Stimulated activated CD4-positive, alpha-beta T cell treated with anti-CD3 and anti-CD28 coated beads, Interleukin-12 subunit alpha, Interleukin-12 subunit beta, amount 100 ng/mL, for 4 hours (primary cell): ENCODE measurements at places on chromosomes 5 and 9.

- no peak for DNase-seq
Observed at GRCh38 chr5:136808756-136809155, 443.4 kb upstream of the TRPC7 start.

DNA sequence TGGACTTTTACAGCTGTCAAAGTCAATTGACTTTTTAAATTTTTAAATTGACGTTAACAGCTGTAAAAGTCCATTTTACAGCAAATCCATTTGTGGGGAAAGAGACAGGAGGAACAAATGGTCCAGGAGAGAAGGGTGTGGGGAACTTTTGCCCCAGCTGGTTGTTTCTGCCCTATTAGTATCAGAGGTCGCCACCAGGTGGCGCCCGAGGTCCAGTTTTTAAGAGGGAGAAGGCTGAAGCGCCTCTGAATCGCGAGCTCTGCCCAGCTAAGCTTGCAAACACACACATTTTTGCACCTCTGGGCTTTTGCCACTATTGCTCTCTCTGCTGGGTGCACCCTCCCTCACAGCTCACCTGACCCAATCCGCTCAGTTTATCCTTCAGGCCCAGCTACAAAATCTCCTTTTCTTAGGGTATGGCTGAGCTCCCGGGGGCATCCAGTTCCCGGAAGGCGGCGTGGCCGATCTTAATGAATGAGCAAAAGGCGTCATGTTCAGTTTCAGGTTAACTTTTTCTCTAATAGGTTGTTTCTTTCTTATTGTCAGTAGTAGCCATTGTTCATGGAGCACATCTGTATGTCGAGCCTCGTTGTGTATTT, 6.3 kb upstream of the TTLL11 start:
- DNase-seq: peak; percentile 79

DNA sequence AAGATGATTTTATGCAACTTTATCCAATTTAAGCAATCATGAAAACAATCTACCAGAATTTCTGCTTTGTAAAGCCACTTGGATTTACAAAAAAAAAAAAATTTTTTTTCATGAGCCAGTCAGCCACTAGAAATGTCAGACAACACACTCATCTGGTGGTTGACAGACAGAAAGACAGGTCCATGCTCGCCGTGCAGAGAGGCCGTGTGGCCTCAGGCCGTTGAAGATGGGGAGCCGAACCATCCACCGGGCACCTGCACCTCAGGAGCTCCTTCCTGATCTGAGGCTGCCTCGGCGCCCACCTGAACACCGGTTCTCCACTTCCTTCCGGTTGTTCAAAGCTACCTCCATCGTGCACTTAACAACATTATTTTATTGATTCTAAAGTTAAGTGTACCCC, 138.0 kb upstream of the IRX4 start:
- no peak for DNase-seq

DNA sequence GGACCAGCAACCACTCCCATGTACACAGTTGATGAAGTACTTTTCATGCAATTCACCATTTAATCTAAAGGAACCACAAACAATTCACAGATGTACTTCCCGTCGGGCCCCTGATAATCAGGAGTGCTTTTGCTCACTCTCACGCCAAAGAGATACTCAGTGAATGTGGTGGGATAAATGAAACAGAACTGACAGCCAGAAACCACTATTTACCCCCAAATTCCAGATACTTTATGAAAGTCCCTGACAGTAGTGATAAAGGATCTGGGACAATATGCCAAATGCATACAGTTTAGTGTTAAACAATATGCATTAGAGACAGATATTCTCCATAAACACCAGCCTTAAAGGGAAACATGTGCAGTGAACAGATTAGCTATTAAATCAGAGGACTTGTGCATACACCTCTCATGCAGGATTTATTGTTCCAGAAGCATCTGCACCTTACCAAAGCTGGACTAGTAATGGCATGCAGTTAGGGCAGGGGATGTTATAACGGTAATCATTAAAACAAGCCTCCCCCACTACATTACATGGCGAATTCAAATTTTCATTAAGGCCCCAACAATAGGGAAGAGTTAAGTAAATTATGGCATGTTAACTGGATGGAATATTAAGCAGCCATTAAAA, 74.0 kb upstream of the SLC25A51 start:
- DNase-seq: no peak

DNA sequence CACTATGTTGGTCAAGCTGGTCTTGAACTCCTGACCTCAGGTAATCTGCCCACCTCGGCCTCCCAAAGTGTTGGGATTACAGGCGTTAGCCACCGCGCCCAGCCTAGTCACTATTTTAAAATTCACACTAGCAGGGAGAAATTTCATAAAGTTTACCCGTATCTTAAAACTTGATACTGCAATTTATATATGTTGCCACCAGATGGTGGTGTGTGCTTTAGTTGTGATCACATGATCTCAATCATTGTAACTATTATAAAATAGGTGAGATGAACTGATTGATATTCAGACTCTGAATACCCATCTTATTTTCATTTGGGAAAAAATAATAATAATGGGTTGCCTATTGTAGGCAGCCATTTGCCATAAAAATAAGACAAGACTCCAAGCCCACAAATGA, 1330.4 kb upstream of the WWC1 start:
- no peak for DNase-seq

DNA sequence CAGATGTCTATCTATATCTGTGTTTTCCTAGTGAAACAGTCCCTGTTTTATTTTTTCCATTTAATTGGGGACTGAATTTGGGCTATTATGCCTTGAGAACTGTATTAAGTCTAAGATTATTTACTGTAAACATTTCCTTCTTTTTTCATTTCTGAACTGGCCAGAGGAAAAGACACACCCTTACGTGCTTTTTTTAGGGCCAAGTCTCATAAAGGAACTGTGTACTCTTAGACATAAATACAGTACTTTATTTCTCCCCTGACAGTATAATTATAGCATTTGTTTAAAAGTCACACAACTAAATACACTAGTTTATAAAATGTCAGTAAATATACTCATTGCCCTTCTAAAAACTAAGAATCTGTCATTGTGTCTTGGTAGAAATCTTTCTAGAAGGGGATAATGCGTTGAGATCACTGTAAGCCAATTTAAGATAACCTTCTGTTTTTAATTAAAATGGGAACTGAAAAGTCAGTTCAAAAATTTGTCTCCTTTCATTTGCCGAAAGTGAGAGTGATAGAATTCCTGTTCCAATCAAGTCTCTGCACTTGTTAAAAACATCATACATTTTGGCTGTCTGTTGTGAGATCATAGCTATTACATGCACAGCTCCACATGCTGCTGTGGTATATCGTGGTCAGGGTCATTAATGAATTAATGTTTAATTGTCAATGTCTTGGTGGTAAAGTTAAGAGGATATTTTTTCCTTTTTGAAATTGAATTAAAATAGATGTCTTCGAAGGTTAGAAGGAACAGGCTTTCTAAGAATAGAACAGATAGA, 132.1 kb downstream of the FOCAD start:
- no peak for DNase-seq

- no peak for DNase-seq
Observed at GRCh38 chr5:171481571-171482433, 62.4 kb downstream of the FGF18 start.

GRCh38 chr5:107937651-107938355, 267.1 kb upstream of the EFNA5 start:
- no peak for DNase-seq

GRCh38 chr5:97041239-97041638, 101.2 kb downstream of the LIX1 start:
- no peak for DNase-seq

DNA sequence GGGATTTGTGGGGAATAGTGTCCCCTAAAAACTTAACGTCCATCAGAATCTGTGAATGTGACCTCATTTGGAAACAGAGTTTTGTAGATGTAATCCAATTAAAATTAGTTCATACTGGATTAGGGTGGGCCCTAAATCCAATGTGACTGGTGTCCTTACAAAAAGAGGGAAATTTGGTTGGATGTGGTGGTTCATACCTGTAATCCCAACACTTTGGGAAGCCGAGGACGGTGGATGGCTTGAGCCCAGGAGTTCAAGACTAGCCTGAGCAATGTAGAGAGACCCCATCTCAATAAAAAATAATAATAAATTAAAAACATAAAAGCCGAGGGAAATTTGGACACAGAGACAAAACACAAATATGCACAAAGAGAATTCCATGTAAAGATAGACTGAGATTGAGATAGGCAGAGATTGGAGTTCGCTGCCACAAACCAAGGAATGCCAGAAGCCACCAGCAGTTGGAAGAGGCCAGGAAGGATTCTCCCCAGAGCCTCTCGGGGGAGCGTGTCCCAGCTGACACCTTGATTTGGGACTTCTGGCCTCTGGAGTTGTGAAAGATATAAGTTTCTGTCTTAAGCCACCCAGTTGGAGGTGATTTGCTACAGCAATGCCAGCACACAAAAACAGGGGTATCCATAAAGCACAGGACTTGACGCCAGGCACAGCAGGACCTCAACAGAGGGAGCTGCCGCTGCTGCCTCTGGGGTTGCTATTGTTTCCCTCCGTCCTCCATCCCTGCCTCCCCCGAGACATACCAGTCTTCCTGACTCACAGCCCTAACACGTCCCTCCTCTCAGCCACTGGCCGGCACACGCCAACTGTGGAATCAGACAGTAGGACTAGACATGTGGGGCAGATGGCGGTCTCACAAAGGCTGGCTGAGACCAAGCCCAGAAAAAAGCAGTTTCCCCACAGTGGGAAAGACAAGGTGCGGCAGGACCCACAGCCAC, 73.8 kb upstream of the IL17B start:
- no peak for DNase-seq

DNA sequence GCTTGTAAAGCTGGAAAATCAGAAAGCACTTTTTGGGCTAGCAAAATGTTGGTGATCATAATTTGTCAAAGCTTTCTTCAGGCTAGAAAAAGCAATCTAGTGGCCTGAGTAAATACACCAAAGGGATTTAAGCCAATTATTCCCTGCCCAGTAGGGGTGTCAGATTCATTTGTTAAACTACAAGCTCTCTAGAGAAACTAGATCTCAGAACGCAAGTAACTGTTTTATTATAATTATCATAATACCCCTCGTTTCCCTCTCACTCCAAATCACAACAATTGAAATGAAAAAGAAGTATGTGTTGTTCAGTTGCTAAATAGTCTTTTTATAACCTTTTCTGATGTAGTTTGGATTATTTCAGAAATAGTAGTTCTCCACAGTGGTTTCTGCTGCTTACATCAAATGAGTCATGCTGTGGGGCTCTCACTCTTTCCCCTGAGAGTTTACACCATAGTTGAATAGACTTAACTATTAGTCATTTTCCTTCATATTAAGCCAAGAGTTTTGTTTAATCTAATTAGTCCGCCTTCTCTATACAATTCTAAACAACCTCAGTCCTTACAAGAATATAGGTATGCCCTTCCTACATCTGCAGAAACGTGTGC, 918.6 kb upstream of the DMAC1 start:
- DNase-seq: no peak

DNA sequence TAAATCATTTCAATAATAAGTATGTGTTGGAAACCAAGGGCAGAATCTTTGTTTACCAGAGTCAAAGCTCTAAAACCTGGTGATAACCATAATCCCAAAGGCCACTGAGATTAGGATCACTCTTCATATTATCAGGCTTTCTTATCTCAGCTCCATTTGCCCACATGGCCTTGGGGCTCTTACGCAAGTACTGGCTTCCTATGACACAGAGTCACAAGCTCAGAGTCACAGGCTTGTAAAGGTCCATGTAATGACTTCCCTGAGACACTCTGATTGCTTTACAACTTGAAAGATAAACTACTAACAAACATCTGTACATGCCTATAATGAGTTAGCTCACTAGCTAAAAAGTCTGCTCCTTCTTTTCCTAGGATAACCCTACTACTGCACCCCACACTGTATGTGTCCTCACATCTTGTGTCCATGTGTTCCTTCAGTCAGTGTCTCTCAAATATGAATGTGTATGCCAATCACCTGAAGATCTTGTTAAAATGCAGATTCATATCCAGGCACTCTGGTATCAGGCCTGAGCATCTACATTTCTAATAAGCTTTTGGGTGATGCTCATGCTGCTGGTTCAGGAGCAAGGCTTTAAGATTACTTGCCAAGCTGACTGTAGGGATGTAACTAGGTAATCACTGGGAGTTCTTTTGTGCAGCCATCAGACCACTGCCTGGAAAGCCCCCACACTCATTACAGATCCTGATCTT, 28.4 kb downstream of the SEMA6A start:
- no peak for DNase-seq

DNA sequence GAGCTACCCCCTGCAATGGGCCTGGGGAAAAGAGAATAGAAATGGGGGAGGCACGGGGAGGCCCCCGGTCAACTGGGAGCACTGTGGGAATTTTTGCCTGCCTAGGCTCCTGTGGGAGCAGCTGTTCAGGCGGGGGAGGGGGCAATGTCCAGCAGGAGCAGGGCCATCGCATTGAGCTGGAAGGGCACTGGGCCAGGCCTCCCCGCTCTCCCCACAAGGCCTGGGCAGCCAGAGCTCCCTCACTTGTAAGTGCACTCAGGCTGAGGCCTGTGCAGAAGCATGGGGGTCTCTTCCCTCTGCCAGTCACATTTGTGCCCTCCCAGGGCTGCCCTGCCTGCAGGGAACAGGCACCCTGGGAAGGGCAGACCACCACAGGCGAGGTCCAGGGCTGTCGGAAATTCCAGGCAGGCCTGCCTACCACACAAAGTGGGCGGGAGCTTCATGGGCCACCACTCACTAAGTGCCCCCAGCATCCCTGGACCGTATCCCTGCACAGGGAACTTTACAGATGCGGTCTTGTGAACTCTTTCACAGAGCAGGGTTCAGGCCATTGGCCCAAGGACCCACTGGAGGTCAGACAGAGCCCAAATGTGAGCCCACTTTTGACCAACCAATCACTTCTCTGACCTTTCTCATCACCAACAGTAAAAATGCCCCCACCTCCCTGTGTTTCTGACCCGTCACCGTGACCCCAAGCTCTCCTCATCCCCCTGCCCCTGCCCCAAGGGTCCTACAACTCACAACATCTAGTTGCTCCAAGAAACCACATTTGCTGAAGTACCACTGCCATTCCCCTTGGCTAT, 1.0 kb upstream of the CFAP157 start:
- DNase-seq: no peak

- no peak for DNase-seq
Observed at GRCh38 chr9:121819428-121820231, 168.2 kb downstream of the DAB2IP start.
